Stimulated activated CD4-positive, alpha-beta T cell treated with anti-CD3 and anti-CD28 coated beads, Interleukin-15, amount 100 ng/mL, for 24 hours (primary cell): ENCODE measurements at places on chromosomes 7 and 10.

GRCh38 chr10:78301891-78302738 is 268.5 kb downstream of the RPS24 start:
- no peak for DNase-seq

GRCh38 chr7:115293628-115294240 is 371.8 kb downstream of the MDFIC start:
- DNase-seq: no peak

GRCh38 chr10:111516144-111516543 is 439.3 kb downstream of the ADRA2A start:
- no peak for DNase-seq

GRCh38 chr10:26832960-26833359 is 27.8 kb downstream of the ABI1 start:
- DNase-seq: no peak

GRCh38 chr10:15352836-15353235 is 18.3 kb downstream of the FAM171A1 start:
- no peak for DNase-seq
